ENCODE measurements at places on chromosomes 6 and 20. TPM values are rescaled to one million over a fixed set of nuclear protein-coding genes. Genes with fewer than 3 reads are reported as not detected.

ADAM33 gene
- total RNA-seq: 18.5 TPM

TBXT gene
- not detected for total RNA-seq

PLCB1 gene
- total RNA-seq: 25.9 TPM

ZNF165 gene
- total RNA-seq: 0.44 TPM

RAD21L1 gene
- total RNA-seq: not detected

OR2H1 gene
- total RNA-seq: not detected

FNDC1 gene
- 1.6 TPM for total RNA-seq

WFDC12 gene
- total RNA-seq: not detected

WFDC10B gene
- not detected for total RNA-seq

OR2H2 gene
- not detected for total RNA-seq

SLA2 gene
- total RNA-seq: 0.37 TPM

NKAIN2 gene
- total RNA-seq: 2.4 TPM

RIPPLY2 gene
- not detected for total RNA-seq

IL17A gene
- not detected for total RNA-seq

PPP1R18 gene
- 36.8 TPM for total RNA-seq

- peak; percentile 46 for DNase-seq
Measured at GRCh38 chr6:30006170-30007131, 54.6 kb upstream of the POLR1H start.

- DNase-seq: peak; percentile 54
Measured at GRCh38 chr20:3935295-3935955, 46.2 kb downstream of the PANK2 start.

DNA sequence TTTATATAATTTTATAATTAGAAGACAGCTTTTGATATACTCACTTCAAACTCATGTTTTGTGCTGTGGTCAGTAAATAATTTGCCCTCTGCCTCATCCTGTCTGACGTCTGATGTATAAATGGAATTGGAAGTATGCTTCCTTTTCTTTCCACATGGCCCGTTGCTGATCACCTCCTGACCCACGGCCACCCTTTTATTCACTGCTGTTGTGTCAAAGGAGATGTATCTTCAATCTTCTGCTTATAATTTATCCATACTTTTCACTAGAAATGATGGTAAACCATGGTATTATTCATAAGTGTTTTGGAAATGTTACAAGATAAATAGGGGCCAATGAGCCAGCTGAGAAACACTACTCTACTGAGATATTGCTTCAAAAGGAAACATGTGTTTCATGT lies 841.8 kb downstream of the PHF3 start:
- DNase-seq: no peak

DNA sequence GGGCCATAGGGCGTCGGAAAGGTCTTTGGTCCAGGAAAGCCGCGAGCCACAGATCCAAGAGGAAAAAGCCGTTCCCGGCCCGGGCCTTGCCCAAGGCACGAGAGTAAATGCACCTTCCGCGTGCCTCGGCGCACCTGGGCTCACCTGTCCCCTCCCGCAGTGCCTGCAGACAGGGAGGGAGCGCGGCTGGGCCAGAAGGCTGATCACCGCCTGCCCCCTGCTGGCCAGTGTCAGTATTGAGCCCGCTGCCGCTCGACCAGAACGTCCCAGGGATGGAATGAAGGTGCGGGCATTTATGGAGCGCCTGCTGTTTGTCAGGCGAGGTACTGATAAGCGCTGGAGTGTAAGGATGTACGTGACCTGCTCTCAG lies 679 bp upstream of the LPIN3 start:
- DNase-seq: peak; percentile 81

GRCh38 chr6:13304580-13305260 lies 23.6 kb downstream of the TBC1D7 start:
- DNase-seq: no peak

GRCh38 chr6:110859335-110859792 lies 15.2 kb upstream of the AMD1 start:
- DNase-seq: no peak

- DNase-seq: no peak
Measured at GRCh38 chr20:38239441-38239840, 21.1 kb downstream of the KIAA1755 start.

- DNase-seq: no peak
Measured at GRCh38 chr6:90144396-90144795, 152.2 kb downstream of the BACH2 start.

- no peak for DNase-seq
Measured at GRCh38 chr6:123022975-123023374, 26.9 kb downstream of the CLVS2 start.

DNA sequence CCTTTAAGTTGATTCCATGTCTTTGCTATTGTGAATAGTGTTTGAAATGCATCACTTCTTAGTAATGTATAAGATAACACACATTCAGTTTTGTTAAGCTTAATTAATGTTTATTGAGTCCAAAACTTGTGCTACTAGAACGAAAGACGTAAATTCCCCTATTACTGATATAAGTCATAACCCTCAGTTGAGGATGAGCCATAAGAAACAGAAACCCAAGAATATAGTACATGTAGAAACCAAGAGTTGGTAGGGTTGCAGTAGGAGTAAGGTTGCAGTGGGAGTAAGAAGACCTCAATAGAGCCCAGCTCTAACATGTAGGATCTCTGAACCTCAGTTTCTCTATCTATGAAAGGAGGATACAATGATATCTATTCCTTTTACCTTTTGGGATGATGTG lies 19.3 kb downstream of the CITED2 start:
- DNase-seq: no peak

DNA sequence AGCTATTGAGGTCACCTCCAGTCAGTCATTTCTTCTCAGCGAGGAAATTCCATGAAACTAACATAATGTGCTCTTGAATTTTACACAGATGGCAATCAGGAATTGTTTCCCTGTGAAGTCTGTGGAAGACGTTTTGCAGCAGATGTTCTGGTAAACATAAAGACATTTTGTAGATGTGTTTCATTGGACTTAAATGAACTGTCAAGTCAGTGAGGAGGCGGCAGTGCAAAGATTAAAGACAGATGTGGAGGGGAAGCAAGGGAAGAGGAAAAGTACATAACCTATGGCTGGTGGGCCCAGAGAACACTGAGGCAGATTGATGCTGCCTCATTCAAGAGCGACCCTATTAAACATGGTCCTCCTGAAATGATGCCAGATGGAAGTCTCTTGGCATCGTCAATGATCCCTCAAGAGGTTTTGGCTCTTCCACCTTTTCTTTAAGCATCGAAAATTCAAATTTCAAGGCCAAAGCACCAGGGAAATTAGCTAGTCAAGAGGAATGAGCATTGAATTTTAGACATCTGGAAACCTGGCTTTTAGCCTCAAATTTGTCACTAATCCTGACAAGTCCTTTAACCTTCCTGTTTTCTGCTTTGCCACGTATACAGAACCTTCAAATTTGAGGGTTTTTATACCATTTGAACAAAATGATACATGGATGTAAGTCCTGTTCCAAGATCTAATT lies 20.1 kb downstream of the ZC2HC1B start:
- no peak for DNase-seq

DNA sequence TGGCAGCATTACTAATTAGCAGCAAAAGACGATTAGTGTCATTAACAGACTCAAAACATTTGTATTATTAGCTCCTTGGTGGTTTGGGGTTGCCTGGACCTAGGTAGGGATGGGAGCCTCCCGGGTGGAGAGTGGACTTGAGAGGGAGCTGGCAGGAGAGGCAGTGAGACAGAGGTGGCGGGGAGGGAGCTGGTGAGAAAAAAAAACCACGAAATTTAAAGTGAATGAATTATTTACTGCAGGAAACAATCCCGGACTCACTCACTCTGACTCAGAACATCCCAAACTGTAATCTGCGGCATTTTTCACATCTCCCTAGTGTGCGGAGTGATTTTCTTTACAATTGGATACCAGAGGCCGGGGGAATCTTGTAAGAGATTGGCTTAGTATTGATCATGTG lies 14.3 kb upstream of the CDH22 start:
- DNase-seq: no peak

- DNase-seq: no peak
Measured at GRCh38 chr20:8310618-8311017, 178.6 kb downstream of the PLCB1 start.

DNA sequence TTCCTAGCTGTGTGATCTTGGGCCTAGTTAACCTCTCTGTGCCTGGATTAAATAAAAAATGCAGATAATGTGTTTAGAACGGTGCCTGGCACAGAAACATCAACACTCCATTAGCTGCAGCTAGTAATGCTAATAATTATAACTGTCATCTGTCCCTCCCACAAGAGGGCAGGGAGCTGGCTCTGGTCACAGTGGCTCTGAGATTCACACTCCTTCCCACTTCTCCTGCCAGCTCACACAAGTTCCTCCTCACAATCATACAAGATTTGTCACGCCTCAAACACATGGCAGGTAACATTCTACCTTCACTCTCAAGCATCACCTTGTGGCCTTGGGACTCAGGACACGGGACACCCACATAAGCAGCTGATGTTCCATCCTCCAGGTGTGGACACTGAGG lies 2.4 kb downstream of the ADA start:
- peak; percentile 8 for DNase-seq

- DNase-seq: no peak
Measured at GRCh38 chr6:104639668-104640067, 220.1 kb downstream of the HACE1 start.

- DNase-seq: no peak
Measured at GRCh38 chr6:83247471-83247870, 54.3 kb downstream of the RWDD2A start.

GRCh38 chr6:158083455-158084325 lies 84.4 kb downstream of the SERAC1 start:
- DNase-seq: no peak

- DNase-seq: no peak
Measured at GRCh38 chr6:80517525-80517924, 411.1 kb downstream of the BCKDHB start.

- no peak for DNase-seq
Measured at GRCh38 chr6:66866801-66867200, 1159.8 kb upstream of the EYS start.

DNA sequence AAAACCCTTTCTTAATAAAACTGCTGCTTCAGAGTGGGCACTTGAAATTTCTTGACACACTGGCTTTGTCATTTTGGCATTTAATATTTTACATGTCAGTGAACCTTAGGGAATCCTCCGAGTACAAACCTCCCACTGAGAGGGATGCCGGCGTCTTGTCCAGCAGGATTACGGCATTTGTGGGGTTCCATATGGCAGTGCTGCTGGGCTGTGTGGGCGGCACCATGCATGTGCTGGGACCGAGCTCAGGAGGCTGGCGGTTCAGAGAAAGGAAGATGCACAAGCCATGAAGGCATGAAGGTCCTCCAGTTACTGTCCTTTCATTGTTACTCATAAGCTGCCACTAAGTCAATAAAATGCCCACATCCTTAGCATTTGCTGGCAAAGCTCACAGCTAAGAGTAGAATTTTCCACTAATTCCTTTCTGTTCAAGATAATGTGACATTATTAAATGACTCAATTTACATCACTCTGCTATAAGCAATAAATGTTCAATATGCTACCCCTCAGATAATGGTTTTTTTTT lies 61.4 kb downstream of the LY86 start:
- DNase-seq: no peak

GRCh38 chr20:25310268-25310920 lies 62.5 kb downstream of the PYGB start:
- no peak for DNase-seq

- DNase-seq: no peak
Measured at GRCh38 chr20:43650997-43651525, 15.9 kb upstream of the MYBL2 start.

DNA sequence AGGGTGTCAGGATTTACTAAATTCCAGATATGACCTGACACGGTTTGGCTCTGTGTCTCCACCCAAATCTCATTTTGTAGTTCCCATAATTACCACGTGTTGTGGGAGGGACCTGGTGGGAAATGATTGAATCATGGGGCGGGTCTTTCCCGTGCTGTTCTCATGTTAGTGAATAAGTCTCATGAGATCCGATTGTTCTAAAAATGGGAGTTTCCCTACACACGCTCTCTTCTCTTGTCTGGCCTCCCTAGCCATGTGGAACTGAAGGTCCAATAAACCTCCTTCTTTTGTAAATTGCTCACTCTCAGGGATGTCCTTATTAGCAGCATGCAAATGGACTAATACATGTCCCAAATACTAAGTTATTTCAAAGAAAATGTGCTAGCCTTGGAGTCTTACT lies 121.1 kb downstream of the CENPW start:
- DNase-seq: no peak

DNA sequence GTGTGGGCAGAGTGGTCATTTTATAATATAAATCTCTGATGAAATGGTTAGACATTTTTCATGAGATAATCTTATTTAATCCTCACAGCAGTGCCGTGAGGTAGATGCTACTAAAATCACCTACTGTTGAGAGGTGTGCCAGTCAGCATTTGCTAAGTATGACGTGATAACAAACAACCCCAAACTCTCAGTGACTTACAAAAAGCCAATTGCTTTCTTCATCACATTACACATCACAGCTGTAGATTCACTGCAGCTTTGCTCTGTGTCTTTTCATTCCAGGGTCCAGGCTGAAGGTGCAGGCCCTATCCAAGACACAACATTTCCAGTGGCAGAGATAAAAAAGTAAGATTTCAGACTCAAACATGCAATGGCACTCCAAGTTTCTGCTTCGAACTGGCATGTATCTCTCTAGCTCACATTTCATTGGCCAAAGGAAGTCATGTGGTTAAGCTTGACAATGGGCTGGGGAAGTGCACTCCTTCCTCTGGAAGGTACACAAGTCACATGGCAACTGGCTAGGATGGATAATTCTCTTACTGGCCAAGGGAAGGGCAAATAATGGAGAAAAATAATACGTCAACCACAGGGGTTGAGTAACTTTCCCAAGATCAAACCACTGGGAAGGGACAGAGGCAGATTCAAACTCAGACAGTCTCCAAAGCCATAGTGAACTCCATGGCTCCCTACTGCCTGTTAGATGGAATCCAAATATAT lies 69.5 kb upstream of the EPB41L1 start:
- no peak for DNase-seq

- peak; percentile 44 for DNase-seq
Measured at GRCh38 chr6:27312146-27312949, at the start of gene POM121L2. Gene POM121L2, minus strand, starts transcription at chr6:27312273. Its CDS starts 103 bp downstream, at chr6:27312170.

- DNase-seq: no peak
Measured at GRCh38 chr6:35366204-35366596, 23.8 kb downstream of the PPARD start.

DNA sequence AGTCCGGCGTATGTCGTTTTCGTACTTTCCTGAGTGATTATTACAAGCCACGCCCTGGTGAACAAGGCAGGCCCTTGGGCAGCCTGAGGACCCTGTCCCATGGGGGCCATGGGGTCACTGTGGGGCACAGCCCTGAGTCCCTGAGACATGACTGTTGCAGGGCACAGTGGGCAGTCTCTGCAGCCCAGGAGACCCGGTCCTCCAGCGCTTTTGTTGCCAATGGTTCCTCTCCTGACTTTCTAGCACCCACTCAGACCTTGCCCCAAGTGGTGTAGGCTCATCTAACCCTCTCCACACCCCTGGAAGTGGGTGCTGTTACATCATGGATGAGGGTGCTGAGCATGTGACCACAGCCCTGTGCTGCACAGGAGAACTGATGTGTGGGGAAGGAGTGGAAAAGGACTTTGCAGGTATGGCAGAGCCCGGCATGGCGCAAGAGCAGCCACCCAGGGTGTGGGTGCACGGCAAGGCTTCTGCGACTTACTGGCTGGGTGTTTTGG lies 319.5 kb downstream of the TAF4 start:
- DNase-seq: no peak

Measured in left cardiac atrium (tissue), 4 donors.